ENCODE measurements at places on chromosomes 7 and 10.

GRCh38 chr7:142425281-142425680, 167.4 kb upstream of the PRSS58 start:
- no peak for DNase-seq

DNA sequence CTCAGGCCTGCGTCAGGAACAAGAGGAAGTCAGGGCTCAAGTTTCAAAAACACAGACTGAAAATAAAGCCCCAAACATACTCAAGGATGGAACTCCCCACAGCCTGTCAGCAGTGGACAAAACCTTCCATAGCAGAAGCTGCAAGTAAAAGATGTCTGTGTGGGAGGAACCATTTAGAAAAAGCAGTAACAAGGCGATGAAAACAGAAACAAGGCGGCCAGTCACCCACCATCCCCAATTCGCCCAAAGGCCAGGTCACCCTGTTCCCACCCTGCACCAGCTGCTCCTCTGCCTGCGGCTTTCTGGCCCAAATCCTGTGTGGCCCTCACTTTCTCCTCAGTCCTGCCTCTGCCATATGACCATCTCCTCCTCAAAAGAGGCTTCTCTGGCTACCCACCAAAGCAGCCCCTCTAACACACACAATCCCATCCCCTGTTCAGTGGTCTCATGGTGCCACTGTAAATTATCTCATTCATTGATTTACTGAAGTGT, 27.8 kb downstream of the KCNMA1 start:
- no peak for DNase-seq

GRCh38 chr10:28679581-28680357, 2.4 kb downstream of the BAMBI start:
- DNase-seq: no peak

GRCh38 chr7:107224374-107225223, 55.8 kb downstream of the HBP1 start:
- no peak for DNase-seq

- no peak for DNase-seq
Measured at GRCh38 chr10:2067015-2067414, 329.7 kb upstream of the ADARB2 start.

GRCh38 chr10:74231375-74231774, 80.4 kb downstream of the ADK start:
- DNase-seq: no peak

DNA sequence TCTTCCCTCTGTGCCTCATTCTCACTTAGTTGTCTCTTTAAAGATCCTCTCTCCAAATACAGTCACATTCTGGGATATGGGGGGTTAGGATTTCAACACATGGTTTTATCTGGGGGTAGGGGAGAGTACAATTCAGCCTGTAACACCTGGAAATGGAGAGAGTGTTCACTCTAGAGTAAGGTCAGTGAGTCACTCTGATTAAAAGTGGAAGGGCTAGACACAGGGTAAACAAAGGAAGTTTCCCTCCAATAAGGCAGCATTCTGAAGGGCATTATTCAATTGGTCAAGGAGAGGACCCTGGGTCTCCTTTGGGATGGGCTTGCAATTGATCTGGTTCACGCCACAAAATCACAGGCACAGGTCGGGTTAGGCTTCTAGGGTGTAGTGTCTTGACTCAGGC, 232.8 kb upstream of the NPSR1 start:
- no peak for DNase-seq

DNA sequence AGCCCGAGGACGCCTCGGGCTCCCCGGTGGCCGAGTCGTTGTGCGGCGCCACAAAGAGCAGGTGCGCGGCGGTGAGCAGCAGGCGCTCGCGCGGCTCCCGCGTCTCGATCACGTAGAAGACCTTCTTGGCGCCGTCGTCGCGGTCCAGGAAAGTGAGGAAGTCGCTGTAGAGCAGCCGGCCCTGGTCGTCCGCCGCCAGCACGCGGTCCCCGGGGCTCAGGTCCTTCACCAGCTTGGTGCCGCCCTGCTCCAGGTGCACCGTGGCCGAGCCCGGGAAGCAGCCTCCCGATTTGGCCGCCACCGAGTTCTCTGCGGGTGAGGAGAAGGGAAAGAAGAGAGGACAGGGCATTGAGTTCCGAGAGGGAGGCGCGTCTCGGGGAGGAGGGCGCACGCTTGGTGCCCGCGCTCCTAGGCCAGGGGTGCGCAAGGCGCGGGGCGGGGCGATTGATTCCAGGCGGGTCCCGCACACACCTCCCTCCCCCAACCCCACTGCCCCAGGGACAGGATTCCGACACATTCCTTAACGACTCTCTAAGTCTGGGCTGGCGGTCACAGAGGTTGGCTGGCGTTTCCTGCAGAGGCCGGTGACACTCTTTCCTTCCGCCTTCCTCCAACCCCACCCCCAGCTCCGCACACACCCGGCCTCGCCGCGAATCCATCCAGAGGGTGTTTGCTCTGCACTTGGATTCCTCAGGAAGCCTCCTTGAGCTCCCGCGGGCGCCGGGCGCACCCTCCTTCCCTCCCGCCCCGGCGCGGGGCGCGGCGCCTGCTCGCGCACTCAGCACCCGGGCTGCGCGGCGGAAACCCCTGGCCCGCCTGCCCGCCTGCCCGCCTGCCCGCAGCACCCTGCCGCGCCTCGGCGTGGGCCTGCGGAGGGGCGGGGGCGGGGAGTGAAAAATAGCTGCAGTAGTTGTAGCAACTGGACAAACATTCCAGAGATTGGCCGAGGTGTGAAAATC, 8.6 kb downstream of the SHH start:
- no peak for DNase-seq

GRCh38 chr7:106692450-106693051, 31.6 kb upstream of the CCDC71L start:
- no peak for DNase-seq

GRCh38 chr7:125406111-125406510, 476.5 kb upstream of the POT1 start:
- no peak for DNase-seq

- DNase-seq: no peak
Measured at GRCh38 chr10:43960981-43961380, 312.3 kb upstream of the ZNF32 start.

DNA sequence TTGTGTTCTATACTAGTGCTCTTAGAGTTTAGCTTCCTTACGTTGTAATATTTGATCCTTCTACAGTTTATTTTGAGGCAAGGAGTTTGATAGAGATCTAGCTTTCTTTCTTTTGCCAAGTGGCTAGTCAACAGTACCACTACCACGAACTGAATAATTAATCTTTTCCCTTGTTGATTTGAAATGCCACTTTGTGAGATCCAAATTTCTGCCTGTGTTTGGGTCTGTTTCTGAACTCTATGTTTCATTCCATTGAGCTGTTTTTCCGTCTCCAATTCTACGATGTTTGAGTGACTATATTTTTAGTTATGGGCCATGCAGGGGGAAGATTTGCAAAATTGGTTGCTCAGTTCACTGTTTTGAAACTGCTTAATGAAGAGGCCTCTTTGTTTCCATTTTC, 134.7 kb downstream of the KIAA1217 start:
- no peak for DNase-seq

DNA sequence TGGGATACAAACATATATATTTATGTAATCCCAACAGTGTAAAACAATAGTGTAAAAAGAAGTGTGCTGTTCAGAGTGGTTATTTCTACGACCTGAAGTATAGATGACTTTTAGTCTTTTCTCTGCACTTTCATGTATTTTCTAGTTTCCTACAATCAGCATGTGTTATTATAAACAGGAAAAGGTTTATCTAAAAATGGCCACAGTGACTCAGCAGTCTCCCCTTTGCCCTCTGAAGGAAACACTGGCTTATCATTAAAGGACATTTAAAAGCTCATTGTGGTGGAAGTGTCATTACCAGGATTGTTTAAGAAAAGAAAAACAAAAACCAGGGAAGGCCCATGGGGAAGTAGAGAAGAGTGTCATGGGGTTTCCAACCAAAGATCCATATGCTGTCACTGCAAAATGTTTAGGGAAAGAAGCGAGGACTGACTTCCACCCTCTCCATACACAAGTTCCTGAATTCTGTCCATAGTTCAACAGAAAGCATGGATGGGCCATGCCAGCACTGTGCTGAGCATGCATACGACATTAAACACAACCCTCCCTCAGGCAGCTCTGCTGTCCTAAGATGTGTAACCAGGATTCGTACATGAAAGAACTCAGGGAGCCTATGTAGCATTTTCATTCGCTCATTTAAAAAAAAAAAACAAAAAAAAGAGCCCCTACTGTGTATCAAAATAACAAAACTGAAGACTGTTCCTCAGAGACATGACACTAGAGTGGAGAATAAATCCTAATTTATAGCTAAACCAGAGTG, 10.2 kb downstream of the CYREN start:
- DNase-seq: no peak

DNA sequence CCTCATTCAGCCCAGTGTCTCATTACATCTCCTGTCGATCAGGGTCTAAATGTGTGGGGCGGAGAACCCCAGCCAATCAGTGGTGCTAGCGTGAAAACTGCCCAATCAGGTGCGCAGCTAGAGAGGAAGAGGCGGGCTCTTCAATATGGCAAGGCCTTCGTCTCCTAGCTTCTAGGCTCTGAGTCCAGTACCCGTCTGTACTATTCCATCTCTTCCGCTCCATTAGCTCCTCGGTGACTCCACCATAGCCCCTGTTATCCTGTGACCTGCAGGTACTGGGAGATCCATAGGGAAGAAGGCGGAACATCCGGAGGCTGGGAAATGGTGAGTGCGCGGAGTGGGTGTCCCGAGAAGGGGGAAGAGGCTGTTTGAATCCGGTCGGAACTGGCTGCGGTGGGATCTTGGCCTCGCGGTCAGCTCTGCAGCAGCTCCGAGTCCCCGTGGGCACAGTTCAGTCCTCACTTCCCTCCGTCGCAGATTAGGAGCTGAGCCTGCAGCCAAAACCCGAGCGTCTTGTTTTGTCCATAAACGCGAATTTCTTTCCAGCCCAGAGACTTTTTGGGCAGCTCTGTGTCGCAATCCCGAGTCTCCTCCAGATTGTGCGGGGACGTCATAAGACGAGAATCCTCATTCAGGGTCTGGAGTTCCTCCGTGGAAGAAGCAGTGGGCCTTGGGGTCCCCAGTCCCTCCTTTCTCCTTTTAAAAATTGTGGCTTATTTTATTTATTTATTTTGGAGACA, at the start of gene ZNF727:
Gene ZNF727, plus strand, starts transcription at position 134 of the 740 bp plus-strand sequence. Its CDS starts 188 bp downstream, at position 322.
- DNase-seq: no peak

DNA sequence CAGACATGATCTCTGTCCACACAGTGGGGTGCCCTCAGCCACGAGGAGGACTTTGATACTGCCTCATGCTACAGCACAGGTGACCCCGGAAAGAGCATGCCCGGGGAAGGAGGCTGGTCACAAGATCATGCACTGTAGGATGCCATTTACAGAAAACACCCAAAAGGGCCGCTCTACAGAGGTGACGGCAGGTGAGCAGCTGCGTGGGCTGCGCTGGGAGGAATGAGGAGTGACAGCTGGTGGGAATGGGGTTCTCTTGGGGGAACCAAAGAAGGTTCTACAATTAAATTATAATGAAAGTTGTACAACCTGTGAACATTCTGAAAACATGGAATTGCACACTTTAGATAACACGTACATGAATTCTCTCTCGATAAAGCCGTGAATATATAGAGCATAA, 12.0 kb downstream of the INTS1 start:
- no peak for DNase-seq

DNA sequence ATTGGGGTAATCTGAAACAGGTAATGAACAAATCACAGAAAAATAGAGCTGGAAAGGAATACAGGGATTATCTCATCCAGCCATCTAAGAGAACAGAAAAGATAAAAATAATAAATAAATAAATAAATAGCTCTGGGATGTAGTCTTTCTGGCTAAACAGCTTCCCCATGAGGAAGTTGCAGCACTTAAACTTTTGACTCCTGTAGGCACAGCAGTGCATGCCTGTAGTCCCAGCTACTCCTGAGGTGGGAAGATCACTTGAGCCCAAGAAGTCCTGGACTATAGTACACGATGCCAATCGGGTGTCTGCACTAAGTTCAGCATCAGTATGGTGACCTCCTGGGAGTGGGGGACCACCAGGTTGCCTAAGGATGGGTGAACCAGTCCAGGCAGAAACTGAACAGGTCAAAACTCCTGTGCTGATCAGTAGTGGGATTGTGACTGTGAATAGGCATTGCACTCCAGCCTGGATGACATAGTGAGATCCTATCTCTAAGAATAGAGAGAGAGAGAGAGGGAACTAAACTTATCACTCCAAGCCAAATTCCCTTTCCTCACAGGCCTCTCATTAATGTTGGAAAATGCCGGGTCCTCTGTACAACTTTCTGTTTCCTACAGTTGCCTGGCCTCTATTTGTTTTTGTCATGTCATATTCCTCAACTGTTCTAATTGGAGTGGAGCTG, 61.7 kb upstream of the CDK13 start:
- no peak for DNase-seq

- no peak for DNase-seq
Measured at GRCh38 chr10:119831656-119832055, 41.0 kb downstream of the MCMBP start.

- DNase-seq: no peak
Measured at GRCh38 chr7:126213876-126214275, 1038.9 kb downstream of the GRM8 start.

GRCh38 chr10:62626817-62627216, 177.7 kb upstream of the ADO start:
- no peak for DNase-seq

- DNase-seq: no peak
Measured at GRCh38 chr10:131831561-131831960, 69.2 kb upstream of the PPP2R2D start.

GRCh38 chr10:130864961-130865818, 446.3 kb downstream of the TCERG1L start:
- no peak for DNase-seq

DNA sequence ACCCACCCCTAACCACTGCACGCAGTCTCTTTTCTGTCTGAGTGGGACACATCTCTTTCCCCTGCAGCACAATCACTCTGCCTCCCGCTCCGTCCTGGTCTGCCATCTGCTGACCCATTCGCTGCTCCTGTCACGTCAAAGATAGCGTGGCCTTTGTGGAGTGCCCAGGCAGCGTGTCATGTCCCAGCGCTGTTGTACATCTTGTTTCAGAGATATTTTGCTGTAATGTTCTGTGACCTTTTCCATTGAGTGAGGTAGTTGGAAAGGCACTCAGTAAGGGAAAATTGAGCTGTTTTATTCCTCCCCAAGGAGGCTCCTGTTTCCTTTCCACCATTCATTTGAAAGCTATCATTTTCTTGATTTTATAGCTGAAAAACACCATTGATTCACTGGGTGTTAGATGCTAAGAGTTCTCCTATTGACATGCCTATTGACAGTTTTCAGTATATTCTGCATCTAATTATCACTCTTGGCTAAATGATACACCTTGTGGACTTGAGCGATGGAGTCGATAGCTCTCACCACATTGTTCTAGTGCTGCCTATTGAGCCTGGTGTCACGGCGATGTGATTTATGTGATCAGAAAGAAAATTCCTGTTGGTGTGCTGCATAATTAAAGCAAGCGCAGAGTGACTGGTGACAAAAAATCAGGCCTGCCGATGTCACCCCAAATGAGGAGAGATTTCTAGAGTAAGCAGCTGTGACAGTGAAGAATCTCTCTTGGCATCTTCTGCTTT, 372.6 kb downstream of the LRMDA start:
- DNase-seq: no peak

DNA sequence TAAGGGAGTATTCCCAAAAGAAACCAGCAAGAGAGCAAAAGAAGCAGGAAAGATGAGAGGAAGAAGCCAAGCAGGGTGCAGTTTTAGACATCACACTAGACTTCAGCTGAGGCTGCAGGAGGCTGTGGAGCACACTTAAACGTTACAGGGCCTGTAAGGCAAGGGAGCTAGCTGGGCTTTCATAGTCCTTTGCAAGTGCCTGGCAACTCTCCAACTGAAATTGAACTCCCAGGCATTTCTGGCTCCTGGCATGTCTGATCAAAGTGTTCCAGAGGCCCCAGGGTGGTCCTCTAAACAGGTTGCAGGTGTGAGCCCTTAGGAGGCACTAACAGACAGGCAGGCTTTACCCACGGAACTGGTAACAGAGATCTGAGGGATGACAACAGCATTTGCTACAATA, 750.2 kb downstream of the XPNPEP1 start:
- DNase-seq: no peak

- no peak for DNase-seq
Measured at GRCh38 chr10:46048152-46048551, 2.1 kb upstream of the MSMB start.

All from NT2/D1 (cell line).